CD4-positive, alpha-beta memory T cell (primary cell): ENCODE measurements at places on chromosomes 6 and 20. TPM values are rescaled to one million over a fixed set of nuclear protein-coding genes. Genes with fewer than 3 reads are reported as not detected.

The SPDEF gene
- polyA plus RNA-seq, result not detected

The ZNF831 gene
- polyA plus RNA-seq, result 12.1 TPM

The PTCRA gene
- polyA plus RNA-seq, result not detected

The ELOVL4 gene
- polyA plus RNA-seq, result 5.5 TPM

The FGD2 gene
- 0.11 TPM for polyA plus RNA-seq

The C20orf141 gene
- polyA plus RNA-seq, result not detected

The LPA gene
- not detected for polyA plus RNA-seq

The RRP36 gene
- polyA plus RNA-seq, result 77.0 TPM

The MUC21 gene
- polyA plus RNA-seq, result not detected

- no peak for DNase-seq
These were observed 9.3 kb downstream of the SLC17A9 start for GRCh38 chr20:62961799-62962198.

GRCh38 chr6:155409391-155409790 is 46.2 kb downstream of the NOX3 start:
- DNase-seq, result no peak

DNA sequence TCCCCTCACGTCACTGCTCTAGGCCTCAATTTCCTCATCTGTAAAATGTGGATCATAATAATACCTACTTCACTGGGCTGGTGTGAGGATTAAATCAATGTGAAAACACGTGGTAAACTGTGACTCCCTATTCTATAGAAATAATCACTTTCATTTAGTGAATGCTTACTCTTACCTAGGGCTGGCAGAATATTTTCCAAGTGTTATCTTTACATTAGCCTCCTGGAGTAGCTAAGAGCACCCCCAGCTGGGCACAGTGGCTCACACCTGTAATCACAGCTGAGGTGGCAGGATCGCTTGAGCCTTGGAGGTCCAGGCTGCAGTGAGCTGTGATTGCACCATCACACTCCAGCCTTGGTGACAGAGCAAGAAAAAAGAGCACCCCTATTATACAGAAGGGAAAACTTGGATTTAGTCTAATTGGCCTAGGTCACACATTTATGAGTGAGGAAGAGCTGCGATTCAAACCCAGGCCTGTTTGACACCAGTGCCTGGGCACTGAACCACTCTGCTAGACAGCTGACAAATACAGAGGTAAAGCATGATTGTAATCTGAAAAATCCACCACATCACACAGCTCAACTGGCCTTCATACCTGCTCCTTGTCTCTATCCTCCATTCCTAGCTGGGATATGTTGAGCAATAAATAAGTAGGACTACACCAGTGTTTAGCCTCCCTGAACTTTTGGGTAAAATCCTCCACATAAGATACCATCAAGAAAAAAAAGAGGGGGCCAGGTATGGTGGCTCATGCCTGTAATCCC is 1.4 kb upstream of the SNTA1 start:
- no peak for DNase-seq

DNA sequence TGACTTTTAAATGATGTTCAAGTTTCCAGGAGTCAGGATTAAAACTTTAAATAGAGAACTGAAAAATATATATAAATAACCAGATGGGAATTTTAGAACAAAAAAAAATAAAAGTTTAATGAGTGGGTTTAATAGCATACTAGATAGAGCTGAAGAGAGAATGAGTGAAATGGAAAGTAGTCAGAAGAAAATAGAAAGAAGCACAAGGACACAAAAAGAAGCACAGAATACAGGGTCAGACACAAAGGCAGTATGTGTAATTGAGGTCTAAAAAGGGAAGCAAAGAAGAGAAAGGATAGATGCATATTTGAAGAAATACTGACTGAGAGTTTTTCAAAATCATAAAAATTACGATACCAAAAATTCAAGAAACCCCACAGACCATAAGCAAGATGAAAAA is 159.8 kb upstream of the FERMT1 start:
- DNase-seq, result no peak

DNA sequence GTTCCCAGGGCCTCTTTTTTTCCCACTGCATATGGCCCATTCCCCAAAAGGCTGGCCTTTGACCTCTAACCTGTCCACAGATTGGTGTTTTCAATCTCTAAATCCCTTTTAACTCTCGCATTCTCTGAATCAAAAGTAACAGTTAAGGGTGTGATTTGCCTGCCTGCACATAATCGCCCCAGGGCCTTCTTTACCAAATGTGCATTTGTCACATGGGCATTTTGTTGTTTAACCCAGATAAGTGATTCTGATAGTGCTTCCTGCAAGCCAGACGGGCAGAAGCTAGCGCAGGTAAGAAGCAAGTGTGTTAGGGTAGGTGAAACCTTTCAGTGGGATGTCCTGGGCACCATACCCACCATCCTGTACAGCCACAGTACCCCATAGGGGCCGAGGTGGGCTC is 49.4 kb upstream of the PLEKHG1 start:
- DNase-seq, result no peak

DNA sequence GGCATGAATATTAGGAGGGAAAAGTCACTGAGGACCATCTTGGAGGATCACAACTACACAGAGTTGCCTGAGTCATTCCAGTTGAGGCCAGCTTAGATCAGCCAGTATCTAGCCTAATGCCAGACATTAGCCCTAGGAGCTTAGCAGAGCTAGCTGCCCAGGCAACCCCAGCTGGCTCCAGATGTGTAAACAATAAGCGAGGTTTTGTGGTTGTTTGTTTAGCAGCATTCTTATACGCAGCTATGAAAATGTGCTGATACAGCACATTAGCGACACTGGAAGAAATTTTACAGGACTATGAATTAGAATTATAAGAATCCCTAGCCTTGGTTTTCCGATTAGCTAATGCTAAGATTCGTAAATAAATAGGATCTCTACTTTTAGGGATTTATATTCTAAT is 59.3 kb downstream of the BTBD3 start:
- no peak for DNase-seq

GRCh38 chr6:125245109-125245508 is 56.7 kb downstream of the HDDC2 start:
- no peak for DNase-seq

GRCh38 chr6:19811397-19812079 is 25.6 kb upstream of the ID4 start:
- no peak for DNase-seq

- DNase-seq, result no peak
These were observed 118.7 kb downstream of the JARID2 start for GRCh38 chr6:15364401-15365037.

DNA sequence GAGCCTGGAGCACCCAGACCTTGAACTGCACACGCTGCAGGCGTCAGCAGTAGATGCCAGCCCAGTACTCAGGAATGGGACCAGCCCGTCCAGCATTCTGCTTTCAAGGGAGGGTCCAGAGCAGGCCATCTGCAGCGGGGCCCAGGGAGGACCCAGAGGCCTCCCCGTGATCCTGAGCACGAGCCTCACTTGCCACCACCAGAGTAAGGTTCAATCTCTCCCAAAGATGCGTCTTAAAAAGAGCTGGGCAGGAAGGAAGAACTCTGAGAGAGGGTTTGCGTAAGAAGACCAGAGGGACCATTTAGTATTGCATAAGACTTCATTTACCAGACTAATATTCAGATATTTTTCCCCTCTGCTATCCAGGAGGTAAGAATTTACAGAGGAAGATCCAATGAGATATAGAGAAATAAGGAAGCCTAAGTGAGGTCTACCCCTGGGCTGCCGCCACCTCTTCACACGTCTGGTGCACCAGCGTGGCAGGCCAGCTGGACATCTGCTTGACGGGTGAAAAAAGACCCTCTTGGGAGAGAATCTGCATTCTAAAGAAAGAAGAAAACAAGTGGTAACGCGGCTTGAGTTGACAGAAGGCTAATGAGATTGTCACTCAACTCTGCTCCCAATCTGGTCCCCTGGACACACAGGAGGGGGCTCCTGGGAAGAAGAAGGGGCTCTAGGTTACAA is 107.3 kb downstream of the PRND start:
- DNase-seq, result no peak

DNA sequence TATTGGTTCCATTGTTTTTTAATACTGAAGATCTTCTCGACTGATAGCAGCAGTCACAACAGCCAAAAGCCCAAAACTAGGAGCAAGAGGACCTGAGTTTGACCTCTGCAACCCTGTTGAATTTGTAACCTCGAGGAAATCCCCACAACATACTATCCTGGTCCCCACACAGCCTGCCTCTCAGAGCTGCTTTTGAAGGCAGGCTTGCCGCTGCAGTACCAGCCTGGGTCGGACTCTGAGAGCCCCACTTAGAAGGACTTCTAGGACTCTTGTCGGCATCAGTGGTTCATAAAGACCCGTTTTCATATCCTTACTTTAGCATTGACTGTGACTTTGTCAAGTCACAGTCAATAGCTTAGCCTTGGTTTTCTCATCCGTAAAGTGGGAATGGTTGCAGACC is 49.3 kb downstream of the EBF4 start:
- DNase-seq, result no peak

DNA sequence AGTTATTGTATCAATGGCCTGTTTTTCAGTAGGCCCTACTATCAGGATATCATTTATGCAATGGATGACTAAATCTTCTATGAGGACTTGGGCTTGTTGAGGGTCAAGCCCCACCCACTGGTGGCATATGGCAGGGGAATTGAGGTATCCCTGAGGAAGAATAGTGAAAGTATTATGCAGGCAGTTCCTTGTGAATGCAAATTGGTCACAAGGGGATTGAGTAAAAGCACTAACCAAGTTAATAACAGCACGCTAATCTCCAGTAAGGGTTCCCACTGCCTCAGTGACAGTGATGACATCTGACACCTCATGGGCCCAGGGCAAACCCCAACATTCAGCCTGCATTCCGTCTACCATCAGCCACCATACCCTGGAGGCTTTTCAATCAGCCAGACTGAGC is 14.9 kb downstream of the BPIFA1 start:
- DNase-seq, result no peak

GRCh38 chr6:157128235-157128775 is 195.0 kb downstream of the TMEM242 start:
- DNase-seq, result no peak
